ENCODE measurements at places on chromosomes 7 and 10. TPM values are rescaled to one million over a fixed set of nuclear protein-coding genes. Genes with fewer than 3 reads are reported as not detected.
A peak's percentile ranks its signal among the peaks of the same experiment; 100 is the strongest.

DNA sequence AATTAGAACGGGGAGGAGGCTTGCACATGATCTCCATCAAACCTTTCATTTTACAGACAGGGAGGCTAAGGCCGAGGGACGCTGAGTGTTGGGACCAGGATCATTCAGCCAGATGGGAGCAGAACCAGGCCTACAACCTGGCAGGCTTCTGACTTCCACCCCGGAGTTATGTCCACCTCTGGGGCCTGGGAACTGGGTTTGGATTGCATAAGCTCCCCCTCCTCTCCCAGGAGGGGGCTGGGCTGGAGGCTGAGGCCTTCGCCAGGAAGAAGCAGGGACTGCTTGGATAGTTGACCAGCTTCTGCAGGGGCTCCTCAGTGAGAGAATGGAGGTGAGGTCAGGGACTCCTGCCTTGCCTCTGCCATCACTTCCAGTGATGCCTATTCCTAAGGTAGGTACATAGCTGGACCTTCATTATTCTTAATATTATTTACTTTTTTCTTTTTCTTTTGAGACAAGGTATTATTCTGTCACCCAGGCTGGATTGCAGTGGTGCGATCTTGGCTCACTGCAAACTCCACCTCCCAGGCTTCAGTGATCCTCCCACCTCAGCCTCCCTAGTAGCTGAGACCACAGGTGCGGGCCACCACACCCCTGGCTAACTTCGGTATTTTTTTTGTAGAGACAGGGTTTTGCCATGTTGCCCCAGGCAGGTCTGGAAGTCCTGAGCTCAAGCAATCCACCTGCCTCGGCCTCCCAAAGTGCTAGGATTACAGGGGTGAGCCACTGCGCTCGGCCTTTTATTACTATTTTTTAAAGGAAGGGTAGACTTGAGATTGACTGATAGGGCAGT, 1.3 kb downstream of the SNX10 start:
- DNase-seq = peak; percentile 76

DNA sequence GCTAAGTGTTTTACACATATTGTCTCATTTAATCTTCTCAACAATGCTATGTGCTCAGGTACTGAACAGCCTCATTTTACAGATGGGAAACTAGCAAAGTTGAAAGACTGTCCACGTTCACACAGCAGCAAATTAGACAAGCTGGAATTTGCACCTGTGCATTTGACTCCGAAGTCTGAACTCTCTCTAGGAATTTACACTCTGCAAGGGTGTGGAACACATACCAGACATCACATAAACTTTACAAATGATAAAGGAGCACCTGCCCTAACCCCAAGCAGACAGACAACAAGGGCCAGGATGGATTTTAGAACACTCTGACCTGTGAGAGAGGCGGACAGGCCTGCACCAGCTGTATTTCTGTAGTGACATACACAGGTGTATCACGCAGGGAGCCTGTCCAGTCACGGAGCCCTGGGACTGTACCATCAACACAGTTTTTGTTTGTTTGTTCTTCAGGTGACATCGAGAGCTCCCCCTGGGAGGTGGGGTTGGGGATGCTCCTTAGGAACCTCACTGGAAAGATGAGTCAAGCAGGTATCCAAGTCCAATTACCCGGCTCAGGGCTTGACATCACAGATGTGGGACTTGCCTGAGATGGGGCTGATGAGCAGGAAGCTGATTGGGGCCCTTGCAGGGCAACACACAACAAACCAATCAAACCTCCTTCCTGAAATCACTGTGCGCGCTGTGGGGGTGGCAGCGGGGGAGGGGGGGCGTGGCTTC, 31.0 kb downstream of the MKI67 start:
- peak; percentile 26 for DNase-seq

DNA sequence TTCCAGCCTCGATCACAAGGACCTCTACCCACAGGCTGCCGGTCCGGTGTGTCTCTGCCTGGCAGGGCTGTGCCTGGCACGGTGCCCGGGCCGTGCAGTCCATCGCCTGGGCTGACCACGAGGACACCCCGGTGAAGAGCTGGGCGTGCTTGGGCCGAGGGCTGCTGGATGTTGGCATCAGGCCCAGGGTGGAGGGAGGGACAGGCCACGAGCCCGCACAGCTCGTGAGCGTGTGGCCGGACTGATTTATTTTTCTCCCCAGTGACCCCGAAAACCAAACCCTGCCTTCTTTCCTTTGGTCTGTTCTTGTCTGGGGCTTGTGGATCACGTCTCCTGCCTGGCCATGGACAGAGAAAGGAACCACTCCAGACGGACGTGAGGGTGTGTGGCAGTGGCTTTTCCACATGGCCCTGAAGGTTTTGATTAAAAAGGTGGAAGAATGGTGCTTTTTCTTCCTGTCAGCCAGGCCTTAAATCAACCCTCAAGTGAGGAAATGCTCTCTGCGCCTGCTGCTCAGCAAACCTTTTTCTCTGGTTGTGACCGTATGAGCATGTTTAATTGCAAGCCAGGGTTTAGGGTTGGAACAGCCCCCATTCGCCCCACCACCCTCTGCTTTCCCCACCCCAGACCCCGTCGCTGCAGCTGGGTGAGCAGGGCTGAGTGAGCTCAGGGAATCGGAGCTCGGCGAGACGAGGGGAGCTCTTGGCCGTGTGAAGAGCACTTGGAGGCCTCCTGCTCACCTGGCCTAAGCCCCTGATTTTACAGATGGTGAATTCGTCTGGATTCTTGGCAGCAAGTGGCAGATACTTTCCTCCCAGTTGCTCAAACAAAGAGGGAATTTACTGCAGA, 130.1 kb downstream of the RGS10 start:
- peak; percentile 66 for DNase-seq

DNA sequence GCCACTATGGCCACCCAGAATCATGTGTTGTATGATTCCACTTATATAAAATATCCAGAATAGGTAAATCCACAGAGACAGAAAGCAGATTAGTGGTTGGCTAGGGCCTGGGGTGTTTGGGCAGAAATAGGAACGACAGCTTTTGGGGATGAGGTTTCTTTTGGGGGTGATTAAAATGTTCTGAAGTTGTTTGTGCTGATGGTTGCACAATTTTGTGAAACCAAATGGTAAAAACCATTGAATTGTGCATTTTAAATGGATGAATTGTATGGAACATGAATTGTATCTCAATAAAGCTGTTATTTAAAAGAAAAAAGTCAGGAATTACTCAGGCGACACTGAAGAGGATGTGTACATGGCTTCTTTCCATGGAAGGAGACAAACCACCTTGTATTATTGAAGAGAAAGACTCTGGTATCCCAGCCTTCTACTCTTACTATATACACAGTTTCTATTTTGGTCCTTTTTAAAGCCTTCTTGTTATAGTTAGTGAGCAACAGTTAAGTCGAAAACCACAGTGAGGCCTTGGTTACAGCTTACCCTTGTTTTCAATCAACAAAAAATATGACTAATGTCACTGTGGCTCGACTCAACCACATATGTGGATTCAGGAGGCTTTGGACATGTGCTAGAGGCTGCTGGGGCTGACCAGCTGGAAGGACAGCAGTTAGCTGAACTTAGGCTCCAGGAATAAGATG, 57.1 kb upstream of the KMT2E start:
- no peak for DNase-seq

DNA sequence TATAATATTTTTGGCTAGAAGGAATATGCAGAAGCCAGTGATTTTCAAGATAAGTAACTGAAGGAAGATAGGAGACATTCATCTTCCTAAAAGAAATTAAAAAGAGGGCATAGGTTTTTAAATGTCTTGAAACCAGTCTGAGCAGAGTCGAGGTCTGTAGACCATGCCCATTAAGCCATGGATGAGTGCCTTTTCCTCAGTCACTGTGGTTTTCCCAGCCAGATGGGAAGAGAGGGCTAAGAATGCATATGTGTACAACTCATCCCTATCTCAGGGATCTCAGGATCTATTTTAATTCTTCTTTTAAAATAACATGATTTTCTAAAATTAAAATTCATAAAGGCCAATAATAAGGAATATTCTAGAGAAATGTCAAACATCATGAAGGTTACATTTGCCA, 112.8 kb downstream of the PPP1R3A start:
- DNase-seq = no peak

DNA sequence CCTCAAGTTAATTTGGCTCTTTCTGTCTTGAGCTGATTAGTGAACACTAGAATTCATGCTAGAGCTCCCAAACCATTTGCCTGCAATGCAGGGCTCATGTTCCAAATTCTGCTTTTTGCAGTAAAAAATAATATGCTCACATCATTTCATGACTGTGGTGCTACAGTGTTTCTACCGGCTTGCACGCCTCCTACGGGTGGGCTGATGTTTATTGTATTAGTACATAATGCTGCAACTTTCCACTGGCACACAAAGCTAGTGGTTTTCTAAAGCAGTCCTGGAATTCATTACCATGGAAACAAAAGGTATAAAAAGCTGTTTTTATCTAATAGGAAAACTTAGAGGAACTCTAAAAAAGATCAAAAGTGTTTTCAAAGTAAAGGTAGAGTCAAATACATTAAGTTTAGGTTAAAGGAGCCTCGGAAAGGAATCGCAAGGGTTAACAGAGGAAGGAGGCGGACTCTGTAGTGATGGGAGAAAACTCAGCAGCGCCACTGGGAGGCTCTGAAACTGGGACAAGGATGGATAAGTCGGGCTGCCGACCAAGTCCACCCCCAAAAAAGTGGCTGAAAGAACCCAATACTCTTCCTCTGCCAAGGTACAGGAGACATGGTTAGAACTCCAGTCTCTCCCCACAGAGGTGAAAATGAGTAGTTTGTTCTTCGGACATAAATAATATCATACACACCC, 25.9 kb downstream of the GRM8 start:
- DNase-seq = no peak

DNA sequence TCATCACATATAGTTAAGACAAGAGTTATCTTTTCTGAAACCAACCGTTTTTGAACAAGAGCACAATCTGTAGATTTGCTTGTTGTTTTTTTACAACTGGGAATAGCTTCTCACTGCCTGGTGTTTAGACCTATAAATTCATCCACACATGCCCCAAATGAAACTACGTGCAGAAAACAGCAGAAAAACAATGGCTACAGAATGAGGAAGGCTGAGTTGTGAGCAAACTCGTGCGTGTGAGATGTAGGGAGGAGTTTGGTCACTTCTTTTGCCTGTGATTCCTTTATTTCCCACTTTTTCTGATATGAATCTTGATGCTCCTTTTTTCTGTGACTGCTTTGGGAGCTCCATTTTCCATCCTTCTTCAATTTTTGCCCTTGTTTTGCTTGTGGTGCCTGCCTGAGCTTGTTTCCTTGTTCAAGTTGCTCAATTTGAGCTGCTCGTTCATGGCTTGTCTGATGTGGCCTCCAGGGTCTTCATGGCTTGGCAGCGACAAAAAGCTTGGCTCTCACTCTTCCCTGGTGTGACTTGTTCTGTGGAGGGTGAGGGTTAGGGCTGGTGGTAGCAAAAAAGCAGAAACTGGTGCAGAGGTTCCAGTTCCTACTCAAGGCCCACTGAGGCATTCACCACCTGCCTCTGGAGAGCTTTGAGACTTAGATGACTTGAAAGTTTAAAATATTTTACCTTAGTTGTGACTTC, 76.9 kb downstream of the ZNF365 start:
- no peak for DNase-seq

DNA sequence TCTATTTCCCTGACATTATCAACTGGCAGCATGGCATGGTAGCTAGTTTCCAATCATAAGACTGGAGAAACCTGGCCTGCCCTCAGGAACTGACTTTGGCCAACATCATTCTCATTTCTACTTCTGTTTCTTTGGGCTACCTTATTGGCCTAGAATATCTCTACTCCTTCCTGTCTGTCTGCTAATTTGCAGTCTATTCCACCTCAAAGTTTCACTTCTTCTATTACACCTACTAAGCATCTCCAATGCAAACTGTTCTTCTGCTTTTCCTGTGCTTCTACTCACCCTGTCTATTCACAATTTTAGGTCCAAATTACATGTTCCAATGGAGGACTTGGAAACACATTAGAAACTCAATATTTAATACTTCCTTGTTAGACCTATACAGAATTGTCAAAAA, 65.6 kb downstream of the ZNF503 start:
- no peak for DNase-seq

- no peak for DNase-seq
These were observed 10.9 kb upstream of the GDF2 start for GRCh38 chr10:47311193-47311931.

- no peak for DNase-seq
These were observed 345.1 kb downstream of the ARL4A start for GRCh38 chr7:13032576-13032975.

GRCh38 chr7:84142726-84143125, 51.9 kb downstream of the SEMA3A start:
- no peak for DNase-seq

- DNase-seq = no peak
These were observed 475.5 kb downstream of the RPS24 start for GRCh38 chr10:78508955-78509748.

GRCh38 chr7:138126928-138127327, 50.7 kb downstream of the AKR1D1 start:
- no peak for DNase-seq

DNA sequence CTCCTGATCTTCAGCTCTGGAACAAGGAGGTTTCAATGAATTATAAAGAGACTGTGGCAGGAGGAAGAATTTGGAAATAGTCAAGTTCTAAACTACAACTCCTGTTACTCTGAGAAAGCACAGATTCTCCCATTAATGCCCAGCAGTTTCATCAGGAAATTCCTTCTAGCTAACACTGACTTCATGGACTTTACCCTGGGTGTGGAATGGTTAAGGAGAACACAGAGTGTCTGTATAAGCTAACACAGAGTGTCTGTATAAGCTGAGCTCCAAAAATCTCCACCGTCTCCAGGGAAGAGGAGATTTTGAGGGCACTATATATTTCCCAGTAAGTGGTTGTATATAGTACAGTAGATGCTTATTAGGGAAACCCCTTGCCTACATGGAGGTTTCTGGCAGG, 675.5 kb downstream of the XPNPEP1 start:
- no peak for DNase-seq

DNA sequence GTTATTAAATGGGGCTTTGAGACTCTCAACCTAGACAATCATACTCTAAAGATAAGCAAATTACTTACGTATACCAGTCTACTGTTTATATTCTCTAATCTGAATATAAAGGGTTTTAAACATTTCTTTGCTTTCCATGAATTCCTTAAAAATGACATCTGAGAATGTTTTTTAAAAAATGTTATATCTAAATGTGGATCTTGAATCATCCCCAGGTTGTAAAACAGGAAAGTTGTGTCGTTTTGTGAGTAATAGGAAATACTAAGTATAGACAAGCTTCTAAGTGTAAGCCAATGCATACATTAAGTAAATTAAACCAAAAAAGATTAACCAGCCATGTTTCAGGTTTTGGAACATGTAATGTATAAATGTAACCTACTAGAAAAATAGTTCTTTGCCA, 26.8 kb downstream of the ADD3 start:
- DNase-seq = no peak

DNA sequence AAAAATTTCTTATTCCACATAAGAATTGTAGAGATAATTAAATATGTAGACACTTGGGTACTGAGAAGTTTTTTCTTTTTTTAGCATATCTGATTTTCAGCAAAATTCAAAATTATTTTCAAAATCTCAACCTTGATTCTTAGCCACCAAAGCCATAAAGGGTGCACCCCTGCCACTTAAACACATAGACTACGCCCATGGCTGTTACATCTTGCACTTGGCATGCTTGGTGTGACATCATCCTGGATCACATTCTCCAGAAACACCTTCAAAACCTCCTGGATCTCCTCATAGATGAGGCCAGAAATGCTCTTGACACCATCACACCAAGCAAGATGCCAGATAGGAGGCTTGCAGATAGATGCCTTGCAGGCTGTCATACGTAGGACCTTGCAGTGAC, 89.1 kb upstream of the KLF14 start:
- no peak for DNase-seq

DLX5 gene
- total RNA-seq = not detected

NME8 gene
- not detected for total RNA-seq

RSPH10B2 gene
- not detected for total RNA-seq

NKX1-2 gene
- 0.05 TPM for total RNA-seq

GPR26 gene
- total RNA-seq = not detected

BTRC gene
- 7.1 TPM for total RNA-seq

NUTM2B gene
- 0.40 TPM for total RNA-seq

HKDC1 gene
- 0.65 TPM for total RNA-seq

SPOCK2 gene
- total RNA-seq = 1.6 TPM
